NCI-H748 treated with DMSO at 0.1 percent for 48 hours (cell line): ENCODE measurements at places on chromosomes 12 and 14.

- no peak for DNase-seq
Measured at GRCh38 chr12:94621662-94622359, 28.5 kb downstream of the TMCC3 start.

DNA sequence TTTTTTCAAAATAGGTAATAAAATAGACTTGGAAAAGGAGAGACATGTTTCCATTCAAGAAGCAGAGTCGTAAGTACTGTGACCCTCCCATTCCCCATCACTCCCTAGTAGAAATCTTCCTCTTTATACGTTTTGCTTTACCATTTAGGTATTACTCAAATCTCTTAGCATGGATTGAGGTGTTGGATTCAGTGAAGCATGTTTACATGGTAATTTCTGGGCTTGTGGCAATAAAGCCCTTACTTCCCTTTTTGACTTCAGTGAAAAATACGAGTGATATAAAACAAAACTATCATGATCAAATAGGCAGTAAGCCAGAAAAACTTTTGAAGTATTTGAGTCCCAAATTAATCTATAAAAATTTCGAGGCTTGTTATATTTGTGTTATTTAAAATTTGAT lies 27.4 kb downstream of the RAB21 start:
- DNase-seq = no peak

DNA sequence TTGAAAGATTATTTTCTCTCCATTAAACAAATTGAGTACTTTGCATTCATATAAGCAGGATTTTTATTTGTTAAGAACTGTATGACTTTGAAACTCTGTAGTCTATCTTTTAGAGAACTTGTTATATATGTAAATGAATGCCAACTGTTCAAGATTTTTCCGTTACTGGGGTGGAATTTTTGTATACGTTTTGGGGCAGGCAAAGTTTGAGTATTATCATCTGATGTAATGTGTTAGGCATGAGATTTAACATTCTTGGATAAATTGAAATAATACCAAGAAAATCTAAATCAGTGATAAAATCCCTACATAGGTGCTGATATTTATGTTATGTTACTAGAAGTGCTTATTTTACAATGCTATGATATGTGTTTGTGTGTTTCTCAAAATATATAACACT lies 8.4 kb downstream of the CNOT2 start:
- DNase-seq = no peak

DNA sequence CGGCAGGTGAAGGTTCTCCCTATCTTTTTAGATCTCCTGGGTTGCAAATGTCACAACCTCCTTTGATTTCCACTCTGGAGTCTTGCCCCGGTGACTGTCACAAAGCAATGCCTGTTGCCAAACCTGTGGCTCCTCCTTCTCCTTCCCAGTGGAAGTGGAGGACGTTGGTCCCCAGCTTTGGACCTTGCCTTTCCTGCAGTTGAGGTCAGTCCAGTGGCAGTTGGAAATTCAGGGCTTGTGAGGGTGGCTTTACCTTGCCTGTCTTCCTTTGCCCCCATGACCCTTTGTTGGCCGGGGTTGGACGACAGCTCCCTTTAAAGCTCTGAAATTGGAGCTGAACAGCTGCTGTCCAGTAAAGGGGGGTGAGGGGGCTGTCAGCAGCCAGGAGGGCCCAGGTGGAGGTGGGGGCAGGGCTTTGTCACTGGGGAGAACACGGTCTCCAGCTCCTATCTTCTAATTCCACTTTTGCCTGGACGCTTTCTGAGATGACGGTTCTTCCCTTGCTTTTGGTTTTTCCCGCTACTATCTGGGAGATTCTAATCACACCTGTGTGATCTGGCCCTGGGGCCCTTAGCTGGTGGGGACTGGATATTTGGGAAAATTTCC lies 4.1 kb downstream of the TEAD4 start:
- DNase-seq = no peak
